ENCODE measurements at places on chromosomes 2 and 18. TPM values are rescaled to one million over a fixed set of nuclear protein-coding genes. Genes with fewer than 3 reads are reported as not detected.

The IDH1 gene
- 222 TPM for total RNA-seq

The COL4A3 gene
- total RNA-seq, result not detected

The GPR39 gene
- 1.3 TPM for total RNA-seq

The NEMP2 gene
- 10.6 TPM for total RNA-seq

The XPO1 gene
- total RNA-seq, result 172 TPM

The SCN7A gene
- not detected for total RNA-seq

The RAB6C gene
- not detected for total RNA-seq

The RAD51AP2 gene
- not detected for total RNA-seq

The SATB2 gene
- 4.9 TPM for total RNA-seq

The KCNG2 gene
- total RNA-seq, result not detected

The POLR1A gene
- total RNA-seq, result 36.8 TPM

The GALNT13 gene
- 0.13 TPM for total RNA-seq

The DES gene
- total RNA-seq, result 1.6 TPM

The COLEC11 gene
- total RNA-seq, result not detected

The MOGAT1 gene
- not detected for total RNA-seq

The SIX3 gene
- total RNA-seq, result not detected

The CFAP65 gene
- total RNA-seq, result 0.22 TPM

The SLC23A3 gene
- 2.2 TPM for total RNA-seq

The PRSS56 gene
- total RNA-seq, result not detected

The STPG4 gene
- 0.52 TPM for total RNA-seq

Data from articular chondrocyte of knee joint (primary cell).